ENCODE measurements at places on chromosomes 6 and 20. TPM values are rescaled to one million over a fixed set of nuclear protein-coding genes. Genes with fewer than 3 reads are reported as not detected.

MTFR2 gene
- 2.1 TPM for total RNA-seq

IFT52 gene
- 22.4 TPM for total RNA-seq

CST2 gene
- not detected for total RNA-seq

WFDC12 gene
- total RNA-seq = not detected

GRCh38 chr6:79798841-79799240 lies 148.5 kb downstream of the ELOVL4 start:
- no peaks in the 10 kb centered on the region for H3K36me3 ChIP-seq
- no peaks in the 10 kb centered on the region for H3K27me3 ChIP-seq
- no peak overlapping the region for H3K27ac ChIP-seq
- no peak for DNase-seq
- H3K4me1 ChIP-seq = no peaks in the 10 kb centered on the region
- no peak overlapping the region for H3K4me3 ChIP-seq

GRCh38 chr6:105402090-105402938 lies 568 bp downstream of the PREP start:
- H3K4me3 ChIP-seq = peak overlapping the region; percentile 90
- H3K4me1 ChIP-seq = peaks cover 35% of the 10 kb centered on the region
- peak; percentile 55 for DNase-seq
- no peaks in the 10 kb centered on the region for H3K36me3 ChIP-seq

GRCh38 chr6:125149256-125150144 lies 4.1 kb upstream of the TPD52L1 start:
- H3K36me3 ChIP-seq = no peaks in the 10 kb centered on the region
- no peak overlapping the region for H3K27ac ChIP-seq

GRCh38 chr20:43996240-43996930 lies 81.7 kb downstream of the TOX2 start:
- no peak overlapping the region for H3K4me3 ChIP-seq
- H3K27me3 ChIP-seq = peaks cover 3% of the 10 kb centered on the region
- no peaks in the 10 kb centered on the region for H3K36me3 ChIP-seq

DNA sequence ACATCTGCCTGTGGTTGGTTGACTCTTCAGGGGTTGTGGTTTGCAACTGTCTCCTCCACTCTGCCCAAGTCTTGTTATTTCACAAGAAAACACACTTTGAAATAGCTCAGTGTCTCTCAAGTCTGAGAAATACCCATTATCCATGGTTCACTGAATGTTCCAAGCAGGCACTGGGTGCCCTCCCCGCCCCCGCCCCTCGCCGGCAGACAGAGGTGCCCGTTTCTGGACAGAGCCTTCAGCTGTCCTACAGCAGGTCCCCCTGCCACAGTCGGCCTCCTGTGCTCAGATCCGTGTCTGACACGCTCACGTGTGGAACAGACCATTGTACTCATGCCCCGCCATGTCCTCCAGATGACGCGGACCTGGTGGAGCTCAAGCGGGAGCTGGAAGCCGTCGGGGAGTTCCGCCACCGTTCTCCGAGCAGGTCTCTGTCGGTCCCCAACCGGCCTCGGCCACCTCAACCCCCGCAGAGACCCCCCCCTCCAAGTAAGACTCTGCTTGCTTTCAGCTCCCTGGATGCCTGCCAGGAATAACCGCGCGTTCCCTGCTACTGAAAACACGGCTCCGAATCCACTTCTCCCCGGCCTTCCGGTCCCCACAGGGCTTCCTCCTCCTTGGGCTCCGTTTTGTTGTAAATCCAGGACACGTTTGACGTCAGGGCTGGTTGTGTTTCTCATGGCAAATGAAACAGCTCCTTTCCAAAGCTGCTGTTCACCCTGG lies 81.4 kb downstream of the SERAC1 start:
- H3K27ac ChIP-seq = no peak overlapping the region
- no peak for DNase-seq
- H3K36me3 ChIP-seq = peaks cover 38% of the 10 kb centered on the region

GRCh38 chr20:58064411-58065010 lies 163.9 kb downstream of the ANKRD60 start:
- H3K36me3 ChIP-seq = no peaks in the 10 kb centered on the region
- no peaks in the 10 kb centered on the region for H3K27me3 ChIP-seq
- H3K4me1 ChIP-seq = no peaks in the 10 kb centered on the region
- no peak overlapping the region for H3K27ac ChIP-seq
- H3K4me3 ChIP-seq = no peak overlapping the region

DNA sequence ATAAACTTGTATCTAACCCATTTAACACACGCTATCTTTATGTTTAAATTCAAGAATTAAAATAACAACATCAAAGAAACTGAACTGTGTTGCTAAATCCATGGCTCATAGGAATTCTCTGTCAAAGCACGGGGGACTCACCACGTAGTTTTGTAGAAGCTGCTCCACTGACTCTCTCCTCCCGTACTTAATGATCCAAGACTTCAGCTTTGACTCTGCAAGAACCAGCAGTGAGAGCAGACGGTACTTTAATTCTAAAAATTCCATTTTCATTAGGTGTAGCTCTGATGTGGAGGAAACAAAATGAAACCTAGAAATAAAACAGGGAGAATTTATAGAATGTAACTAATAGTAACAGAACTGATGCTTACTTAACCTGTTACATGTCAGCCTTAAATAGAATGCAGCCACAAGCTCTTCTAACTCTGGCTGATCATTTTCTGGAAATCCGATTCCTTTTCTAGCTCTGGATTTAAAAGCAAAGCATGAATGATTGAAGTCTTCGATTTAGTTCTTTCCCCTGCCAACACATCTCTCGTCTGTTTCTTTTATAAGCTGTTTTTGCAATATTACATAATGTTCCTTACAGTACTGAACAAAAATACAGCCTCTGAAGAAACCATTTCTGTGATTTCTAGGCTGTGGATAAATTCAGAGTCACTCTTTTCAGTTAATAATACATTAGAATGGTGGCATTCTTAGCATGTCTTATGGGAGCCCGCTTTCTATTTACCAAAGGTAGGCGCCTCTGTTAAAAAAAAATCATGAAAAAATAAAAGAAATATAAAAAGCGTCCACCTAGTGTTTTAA lies 165.5 kb downstream of the SYNE1 start:
- H3K4me3 ChIP-seq = no peak overlapping the region
- H3K27ac ChIP-seq = no peak overlapping the region
- no peaks in the 10 kb centered on the region for H3K27me3 ChIP-seq

DNA sequence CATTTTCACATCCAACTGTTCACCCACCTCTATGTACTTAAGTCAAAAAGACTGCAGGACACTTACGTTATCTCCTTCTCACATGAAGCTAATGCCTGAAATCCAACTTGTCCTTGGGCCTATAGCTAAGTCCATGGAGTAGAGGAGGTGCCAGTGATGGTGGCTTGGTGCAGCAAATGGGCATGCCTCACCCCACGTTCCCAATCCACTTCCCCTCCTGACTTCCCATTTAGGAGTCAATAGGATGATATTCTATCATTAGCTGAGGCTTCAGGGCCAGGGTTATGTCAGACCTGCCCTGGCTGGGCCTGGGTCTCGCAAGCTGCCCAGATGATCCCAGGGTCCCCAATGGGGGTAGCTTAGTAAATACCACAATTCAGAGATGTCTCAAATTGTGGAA lies 410.4 kb downstream of the MAFB start:
- no peak overlapping the region for H3K27ac ChIP-seq
- H3K4me1 ChIP-seq = no peaks in the 10 kb centered on the region
- H3K36me3 ChIP-seq = no peaks in the 10 kb centered on the region
- H3K27me3 ChIP-seq = no peaks in the 10 kb centered on the region

- no peak overlapping the region for H3K27ac ChIP-seq
- DNase-seq = no peak
- no peaks in the 10 kb centered on the region for H3K27me3 ChIP-seq
Measured at GRCh38 chr6:113476937-113477839, 380.0 kb upstream of the MARCKS start.

GRCh38 chr6:34246563-34247391 lies 2.0 kb downstream of the SMIM29 start:
- peaks cover 28% of the 10 kb centered on the region for H3K4me1 ChIP-seq
- H3K27me3 ChIP-seq = no peaks in the 10 kb centered on the region
- no peak overlapping the region for H3K27ac ChIP-seq
- peak; percentile 69 for DNase-seq
- H3K4me3 ChIP-seq = no peak overlapping the region
- H3K36me3 ChIP-seq = peaks cover 18% of the 10 kb centered on the region

GRCh38 chr6:56856036-56856580 lies 98.8 kb upstream of the BEND6 start:
- no peak overlapping the region for H3K4me3 ChIP-seq
- H3K4me1 ChIP-seq = peaks cover 10% of the 10 kb centered on the region
- H3K27me3 ChIP-seq = no peaks in the 10 kb centered on the region

GRCh38 chr6:12844284-12845223 lies 128.0 kb downstream of the PHACTR1 start:
- no peaks in the 10 kb centered on the region for H3K36me3 ChIP-seq
- H3K27me3 ChIP-seq = no peaks in the 10 kb centered on the region
- H3K27ac ChIP-seq = no peak overlapping the region
- H3K4me1 ChIP-seq = no peaks in the 10 kb centered on the region

DNA sequence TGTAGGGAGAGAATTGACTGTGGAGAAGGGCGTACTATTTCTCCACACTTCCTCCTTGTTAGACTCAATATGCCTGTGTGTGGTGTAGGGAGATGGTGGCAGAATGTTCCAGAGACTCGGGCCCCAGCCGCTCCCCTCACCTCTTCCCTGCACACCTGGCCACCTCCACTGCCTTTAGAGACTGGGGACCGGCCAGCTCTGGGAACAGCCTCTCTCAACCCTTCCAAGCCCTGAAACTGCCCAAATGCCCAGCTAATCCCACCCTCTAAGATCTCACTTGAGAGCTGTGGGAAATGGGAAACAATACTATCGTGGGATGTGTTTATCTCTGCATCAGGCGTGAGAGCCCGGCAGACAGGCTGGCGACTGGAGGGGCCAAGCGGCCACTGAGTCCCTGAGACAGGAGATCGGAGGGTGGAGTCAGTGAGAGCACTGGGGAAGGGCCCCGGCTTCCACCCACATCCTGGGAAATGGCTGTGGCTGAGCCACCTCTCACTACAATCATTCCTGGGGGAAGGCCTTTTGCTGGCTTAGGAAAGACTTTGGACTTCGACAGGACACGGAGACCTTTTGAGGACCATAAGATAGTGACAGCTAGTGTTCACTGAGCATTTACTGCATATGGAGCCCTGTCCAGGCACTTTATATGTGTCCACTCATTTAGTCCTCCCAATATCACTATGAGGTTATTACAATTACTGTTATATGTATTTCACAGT lies 31.0 kb upstream of the MRPS18A start:
- DNase-seq = no peak
- no peak overlapping the region for H3K4me3 ChIP-seq
- no peaks in the 10 kb centered on the region for H3K36me3 ChIP-seq

DNA sequence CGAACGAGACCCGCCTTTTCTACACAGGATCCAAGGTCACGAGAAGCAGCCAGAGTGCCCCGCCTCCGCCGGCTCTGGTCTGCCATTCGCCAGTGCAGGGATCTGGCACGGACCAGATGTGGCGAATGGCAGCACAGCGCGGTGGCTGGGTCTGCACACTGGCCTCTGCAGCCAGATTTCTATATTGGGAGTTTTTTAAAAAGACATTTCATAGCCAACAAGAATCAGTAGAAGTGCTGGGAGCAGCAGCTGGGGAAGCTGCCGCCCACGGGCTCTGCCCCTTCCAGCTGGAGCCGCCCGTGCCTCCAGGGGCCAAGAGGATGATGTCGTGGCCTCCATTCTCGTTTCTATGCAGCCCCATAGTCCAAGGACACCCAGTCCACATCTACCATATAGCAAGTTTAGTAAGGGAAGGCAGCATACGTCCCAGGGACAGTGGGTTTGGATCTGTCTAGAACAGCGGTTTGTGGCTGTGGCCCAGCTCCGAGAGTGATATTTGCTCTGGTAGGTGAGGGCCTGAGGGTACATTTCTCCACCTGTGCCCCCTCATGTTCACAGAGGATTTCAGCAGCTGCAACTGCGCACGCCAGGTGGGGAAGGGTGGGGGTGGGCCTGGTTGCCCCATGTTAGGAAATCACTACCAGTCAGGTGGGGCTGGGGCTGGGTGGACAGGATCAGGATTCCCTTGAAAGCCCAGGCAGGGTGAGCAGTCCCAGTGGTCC lies 333.7 kb downstream of the ZFAND3 start:
- DNase-seq = no peak
- H3K4me1 ChIP-seq = peaks cover 11% of the 10 kb centered on the region
- H3K27me3 ChIP-seq = no peaks in the 10 kb centered on the region
- peaks cover 13% of the 10 kb centered on the region for H3K36me3 ChIP-seq
- no peak overlapping the region for H3K4me3 ChIP-seq

GRCh38 chr20:49594931-49595315 lies 27.0 kb upstream of the PTGIS start:
- H3K27ac ChIP-seq = no peak overlapping the region
- no peaks in the 10 kb centered on the region for H3K36me3 ChIP-seq
- no peaks in the 10 kb centered on the region for H3K27me3 ChIP-seq
- peaks cover 63% of the 10 kb centered on the region for H3K4me1 ChIP-seq
- no peak overlapping the region for H3K4me3 ChIP-seq

DNA sequence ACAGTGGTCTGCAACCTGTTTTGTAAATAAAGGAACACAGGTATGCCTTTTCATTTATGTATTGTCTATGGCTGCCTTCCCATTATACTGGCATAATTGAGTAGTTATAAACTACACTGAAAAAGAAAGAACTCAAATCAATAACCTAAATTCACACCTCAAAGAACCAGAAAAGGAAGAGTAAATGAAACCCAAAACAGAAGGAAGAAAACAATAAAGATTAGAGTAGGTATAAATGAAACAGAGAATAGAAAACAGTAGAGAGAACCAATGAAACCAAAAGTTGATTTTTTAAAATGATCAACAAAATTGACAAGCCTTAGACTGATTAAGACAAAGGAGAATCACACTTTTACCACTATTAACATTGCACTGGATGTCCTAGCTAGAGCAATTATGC lies 34.7 kb downstream of the FAM184A start:
- DNase-seq = no peak
- peaks cover 2% of the 10 kb centered on the region for H3K27me3 ChIP-seq
- H3K27ac ChIP-seq = no peak overlapping the region
- H3K4me3 ChIP-seq = no peak overlapping the region
- no peaks in the 10 kb centered on the region for H3K4me1 ChIP-seq

DNA sequence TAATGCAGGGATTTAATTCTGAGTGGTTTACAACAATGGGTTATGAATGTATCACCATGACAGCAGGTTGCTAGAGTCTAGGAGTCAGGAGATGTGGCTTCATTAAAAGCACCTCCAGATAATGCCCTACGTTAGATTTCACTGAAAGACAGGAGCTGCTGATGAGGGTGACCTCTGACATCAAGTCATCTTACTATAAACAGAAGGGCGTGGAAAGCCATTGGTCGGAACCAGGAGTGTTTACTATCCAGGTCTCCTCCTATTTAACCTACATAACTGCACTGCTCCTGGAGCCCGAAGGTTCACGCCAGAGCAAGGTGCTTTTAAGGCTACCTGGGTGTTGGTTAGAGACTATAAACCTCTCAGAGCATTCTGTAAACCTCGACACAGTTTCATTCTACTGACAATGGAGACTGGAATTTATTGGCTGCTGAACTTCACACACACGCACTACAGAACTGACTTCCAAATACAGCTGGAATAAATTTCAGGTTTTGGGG lies 128.7 kb downstream of the EYA4 start:
- H3K27ac ChIP-seq = no peak overlapping the region
- H3K4me3 ChIP-seq = no peak overlapping the region
- DNase-seq = no peak
- no peaks in the 10 kb centered on the region for H3K36me3 ChIP-seq

GRCh38 chr6:74713941-74714340 lies 491.9 kb downstream of the COL12A1 start:
- no peaks in the 10 kb centered on the region for H3K4me1 ChIP-seq
- H3K27me3 ChIP-seq = no peaks in the 10 kb centered on the region
- H3K27ac ChIP-seq = no peak overlapping the region

Measured in natural killer cell (primary cell).